ENCODE measurements at places on chromosomes 2 and 18.

DNA sequence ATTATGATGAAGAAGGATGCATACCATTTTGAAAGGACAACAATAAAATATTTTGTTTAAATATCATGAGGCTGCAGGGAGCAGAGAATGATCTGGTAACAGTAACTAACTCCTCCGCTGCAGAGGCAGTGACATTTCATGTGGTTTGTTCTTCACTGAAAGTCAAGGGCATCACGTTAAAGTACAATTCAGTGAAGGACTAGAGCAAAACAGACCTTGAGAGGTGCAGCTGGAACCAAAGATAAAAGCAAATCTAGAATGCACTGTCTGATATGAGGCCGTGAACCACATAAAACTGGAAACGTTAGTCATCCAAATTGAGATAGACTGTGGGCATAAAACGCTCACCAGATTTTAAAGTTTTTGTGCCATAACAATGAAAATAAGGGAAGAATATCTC lies 522.9 kb upstream of the TNP1 start:
- no peak for DNase-seq

GRCh38 chr18:63897072-63897471 lies 9.6 kb downstream of the SERPINB2 start:
- DNase-seq: no peak

- DNase-seq: no peak
Measured at GRCh38 chr18:13580351-13580750, 146.0 kb downstream of the FAM210A start.

DNA sequence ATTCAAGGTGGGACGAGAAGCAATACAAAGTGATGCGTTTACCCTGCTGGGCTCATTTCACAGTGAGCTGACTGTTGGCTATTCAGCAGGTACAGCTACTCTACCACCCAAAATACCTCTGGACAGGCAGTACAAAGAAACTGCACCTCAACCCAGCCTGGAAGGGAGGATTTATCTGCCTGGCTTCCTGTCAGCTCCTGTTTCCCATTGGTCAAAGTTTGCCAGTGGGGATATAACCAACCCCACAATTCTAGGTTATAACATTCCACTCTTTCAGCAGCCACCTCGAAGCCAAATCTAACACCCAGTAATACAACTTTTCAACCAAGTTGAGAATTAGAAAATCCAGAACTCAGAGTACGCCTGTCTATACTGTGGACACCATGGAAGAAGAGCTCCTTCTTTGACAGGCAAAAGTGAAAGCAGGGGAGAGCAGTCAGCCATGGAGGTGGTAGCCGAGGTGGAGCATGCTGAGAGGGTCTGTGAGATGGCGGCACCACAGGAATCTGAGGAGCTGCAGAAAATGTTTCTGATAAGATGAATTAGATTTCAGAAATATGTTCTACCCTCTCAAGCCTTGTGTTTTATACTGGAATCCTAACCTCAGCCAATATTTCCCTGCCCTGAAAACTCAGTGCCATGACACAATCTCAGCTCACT lies 10.8 kb downstream of the DUSP19 start:
- no peak for DNase-seq

DNA sequence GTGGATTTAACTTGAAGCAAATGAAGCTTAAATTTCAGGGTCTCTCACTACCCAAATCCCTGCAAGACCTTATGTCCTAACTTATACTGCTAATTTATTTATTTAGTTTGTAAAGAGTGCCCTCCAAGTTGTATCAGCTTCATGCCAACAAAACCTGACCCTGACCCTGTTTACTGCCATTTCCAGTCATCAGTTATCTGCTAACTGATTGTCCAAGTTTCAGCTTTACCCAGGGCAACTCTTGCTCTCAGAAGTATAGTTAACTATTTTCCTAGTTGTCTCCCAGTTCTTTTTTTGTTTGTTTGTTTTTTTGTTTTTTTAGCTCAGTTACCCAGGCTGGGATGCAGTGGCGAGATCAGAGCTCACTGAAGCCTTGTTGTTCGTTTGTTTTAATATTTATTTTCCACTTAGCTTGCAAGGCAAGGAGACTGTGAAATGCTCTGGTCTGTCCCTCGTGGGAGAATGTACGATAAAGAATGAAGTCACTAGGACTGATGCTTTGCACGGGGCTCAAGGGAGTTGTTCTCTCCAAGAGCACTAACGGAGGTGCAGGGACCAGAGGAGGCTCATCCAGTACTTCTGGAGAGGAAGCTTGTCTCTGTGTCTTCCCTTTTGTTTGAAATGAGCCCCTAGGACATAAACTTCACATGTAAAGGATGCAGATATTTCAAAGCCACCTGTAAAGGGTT lies 35.3 kb downstream of the MYOM1 start:
- DNase-seq: no peak

DNA sequence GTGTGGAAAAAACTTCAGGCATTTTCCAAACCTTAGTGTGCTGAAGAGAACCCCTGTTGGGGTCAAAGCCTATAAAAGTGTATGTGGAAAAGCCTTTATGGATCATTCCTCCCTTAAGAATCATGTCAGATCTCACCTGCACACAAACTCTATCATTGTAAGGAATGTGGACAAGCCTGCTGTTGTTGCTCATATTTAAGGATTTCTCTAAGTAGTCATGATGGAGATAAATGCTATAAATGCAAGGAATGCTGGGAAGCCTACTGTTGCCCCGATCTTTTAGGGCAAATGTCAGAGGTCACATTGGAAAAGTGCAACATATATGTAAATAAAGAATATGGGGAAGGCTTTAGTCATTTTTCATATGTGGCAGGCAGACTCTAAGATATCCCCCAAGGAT lies 129.5 kb downstream of the ICOS start:
- DNase-seq: no peak

- DNase-seq: no peak
Measured at GRCh38 chr2:210913461-210913860, 357.1 kb downstream of the CPS1 start.

GRCh38 chr2:71940695-71941094 lies 207.0 kb downstream of the CYP26B1 start:
- DNase-seq: no peak

DNA sequence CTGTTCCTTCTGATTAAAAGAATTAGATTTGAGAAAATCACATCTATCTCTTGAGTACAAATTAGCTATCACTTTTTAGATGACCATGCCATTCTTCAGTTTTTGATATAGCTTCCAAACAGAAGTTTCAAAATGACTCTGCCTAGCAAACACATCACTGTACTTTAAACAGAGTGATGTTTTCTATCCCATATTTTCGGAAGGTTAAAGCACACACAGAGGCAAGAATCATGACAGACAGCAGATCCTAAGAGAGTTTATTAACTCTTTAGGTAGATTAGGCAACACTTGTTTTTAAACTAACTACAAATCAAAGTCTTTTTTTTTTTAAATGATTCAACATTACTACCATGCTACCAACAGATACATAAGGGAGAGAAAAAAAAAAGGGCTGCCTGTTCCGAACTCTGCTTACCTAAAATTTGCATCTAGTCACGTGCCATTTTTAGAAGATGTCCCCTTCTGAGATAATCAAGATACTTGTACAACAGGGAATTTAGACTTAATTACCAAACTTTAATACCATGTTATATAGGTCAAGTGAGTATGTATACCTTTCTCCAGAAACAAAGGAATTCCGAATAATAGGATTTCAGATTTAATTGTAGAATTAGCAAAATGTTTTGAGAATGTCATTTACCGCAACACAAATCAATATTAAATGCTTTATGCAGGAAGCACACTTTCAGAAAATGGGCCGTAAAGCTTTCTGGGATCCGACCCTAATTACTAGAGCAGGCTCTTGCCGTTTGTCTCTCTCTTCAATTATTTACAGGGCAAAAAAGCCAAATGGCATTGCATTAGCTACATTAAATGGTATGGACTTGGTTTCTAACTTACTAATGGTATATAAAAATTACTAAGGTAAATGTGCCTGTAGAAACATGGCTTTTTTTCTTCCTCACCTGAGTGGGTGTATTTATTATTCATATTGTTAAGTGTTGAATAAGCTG lies 2.6 kb downstream of the RBMS1 start:
- DNase-seq: no peak

GRCh38 chr2:195590199-195590860 lies 66.7 kb upstream of the SLC39A10 start:
- no peak for DNase-seq

- DNase-seq: no peak
Measured at GRCh38 chr2:64277101-64277849, 133.1 kb upstream of the PELI1 start.

GRCh38 chr2:71926876-71927756 lies 220.5 kb downstream of the CYP26B1 start:
- DNase-seq: no peak

- no peak for DNase-seq
Measured at GRCh38 chr2:100105678-100106054, 36.7 kb downstream of the AFF3 start.

GRCh38 chr2:9548506-9548905 lies 7.1 kb downstream of the ADAM17 start:
- DNase-seq: no peak

DNA sequence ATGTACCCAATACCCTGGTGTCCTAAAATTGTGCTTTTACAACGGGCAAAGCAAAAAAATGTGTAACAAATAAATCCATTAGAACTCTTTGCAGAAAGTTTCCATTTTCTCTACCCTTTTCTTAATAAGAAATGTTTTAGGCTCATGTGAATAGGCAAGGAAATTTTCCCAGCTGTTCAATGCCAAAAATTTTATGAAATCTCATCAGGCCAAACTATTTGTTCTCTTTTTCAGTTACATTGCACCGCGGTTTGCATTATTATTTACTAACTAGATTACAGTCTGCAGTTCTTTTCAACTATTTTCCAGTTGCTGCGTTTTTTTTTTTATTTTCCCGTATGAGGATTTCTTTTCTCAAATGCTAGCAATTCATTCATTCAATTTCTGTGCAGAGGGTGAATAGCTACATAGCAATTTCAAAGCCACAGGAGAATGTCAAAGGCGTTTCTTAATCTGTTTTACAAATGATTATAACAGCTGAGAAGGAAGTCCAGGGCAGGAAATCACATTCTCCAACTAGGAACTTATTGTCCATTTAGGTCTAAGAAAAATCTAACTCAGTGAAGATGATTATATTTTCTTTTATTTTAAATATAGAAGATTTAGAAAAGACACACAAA lies 367.5 kb upstream of the MMADHC start:
- DNase-seq: no peak

GRCh38 chr2:85008252-85008651 lies 37.3 kb downstream of the KCMF1 start:
- no peak for DNase-seq

- no peak for DNase-seq
Measured at GRCh38 chr18:55699233-55699765, 111.3 kb upstream of the TCF4 start.

DNA sequence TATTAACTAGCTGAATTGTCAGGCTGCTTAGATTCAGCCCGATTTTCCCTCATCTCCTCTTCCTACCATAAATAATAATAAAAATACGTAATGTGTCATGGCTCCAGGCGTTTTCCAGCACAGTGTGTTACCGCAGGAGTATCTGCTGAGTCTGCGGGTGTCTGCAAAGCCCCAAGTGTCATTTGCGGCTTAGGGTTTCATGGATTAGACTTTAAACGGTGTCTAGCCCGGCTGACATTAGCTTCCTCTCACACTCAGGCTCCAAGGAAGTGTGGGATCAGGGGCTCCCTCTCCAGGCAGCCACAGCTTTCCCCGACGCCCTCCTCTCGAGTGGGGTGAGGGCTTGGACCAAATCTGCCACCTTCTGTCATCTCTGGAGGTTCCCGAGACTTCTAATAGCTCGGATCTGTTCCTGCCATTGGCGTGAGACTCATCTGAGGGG lies 14.1 kb upstream of the HOXD1 start:
- DNase-seq: no peak

DNA sequence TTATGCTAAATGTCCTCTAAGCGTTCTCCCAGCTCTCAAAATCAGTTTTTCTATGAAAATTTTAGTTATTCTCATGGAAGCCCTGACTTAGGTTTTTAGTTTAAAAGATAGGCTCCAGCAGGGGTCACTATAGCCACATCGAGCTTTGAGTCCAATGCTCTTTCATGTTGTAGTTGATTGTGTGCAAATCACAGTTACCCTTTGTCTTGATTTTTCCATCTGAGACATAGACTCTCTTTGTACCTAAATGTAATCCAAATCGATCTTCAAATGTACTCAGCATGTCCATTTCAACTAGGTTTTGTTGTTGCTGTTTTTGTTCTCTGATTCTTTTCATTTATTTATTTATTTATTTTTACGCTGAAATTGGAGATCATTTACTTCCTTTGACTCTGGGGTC lies 26.4 kb upstream of the MSTN start:
- peak; percentile 38 for DNase-seq

- peak; percentile 10 for DNase-seq
Measured at GRCh38 chr2:108855194-108855593, 68.6 kb downstream of the CCDC138 start.

- DNase-seq: no peak
Measured at GRCh38 chr2:9897331-9897737, 54.1 kb downstream of the TAF1B start.

- no peak for DNase-seq
Measured at GRCh38 chr18:49519101-49519971, 32.3 kb upstream of the C18orf32 start.

- DNase-seq: no peak
Measured at GRCh38 chr18:65464361-65464760, 286.5 kb upstream of the CDH7 start.

DNA sequence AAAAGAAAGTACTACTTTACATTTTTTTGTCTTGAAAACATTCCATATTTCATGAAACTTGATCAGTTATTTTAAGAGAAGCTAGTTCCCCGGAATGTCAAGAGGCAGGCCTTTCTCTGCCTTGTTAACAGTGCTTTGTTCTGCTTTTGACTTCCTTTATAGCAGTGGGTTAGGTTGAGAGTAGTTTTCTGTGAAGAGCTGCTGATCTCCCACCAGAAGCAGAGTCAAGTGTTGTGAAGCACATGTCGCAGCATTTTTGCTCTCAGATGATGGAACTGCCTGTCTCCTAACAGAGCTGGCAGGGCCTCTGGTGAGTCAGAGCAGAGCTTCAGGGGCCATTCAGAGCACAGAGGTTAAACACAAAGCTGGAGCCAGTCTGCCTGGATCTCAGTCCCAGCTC lies 871.8 kb downstream of the SLC4A3 start:
- DNase-seq: no peak

DNA sequence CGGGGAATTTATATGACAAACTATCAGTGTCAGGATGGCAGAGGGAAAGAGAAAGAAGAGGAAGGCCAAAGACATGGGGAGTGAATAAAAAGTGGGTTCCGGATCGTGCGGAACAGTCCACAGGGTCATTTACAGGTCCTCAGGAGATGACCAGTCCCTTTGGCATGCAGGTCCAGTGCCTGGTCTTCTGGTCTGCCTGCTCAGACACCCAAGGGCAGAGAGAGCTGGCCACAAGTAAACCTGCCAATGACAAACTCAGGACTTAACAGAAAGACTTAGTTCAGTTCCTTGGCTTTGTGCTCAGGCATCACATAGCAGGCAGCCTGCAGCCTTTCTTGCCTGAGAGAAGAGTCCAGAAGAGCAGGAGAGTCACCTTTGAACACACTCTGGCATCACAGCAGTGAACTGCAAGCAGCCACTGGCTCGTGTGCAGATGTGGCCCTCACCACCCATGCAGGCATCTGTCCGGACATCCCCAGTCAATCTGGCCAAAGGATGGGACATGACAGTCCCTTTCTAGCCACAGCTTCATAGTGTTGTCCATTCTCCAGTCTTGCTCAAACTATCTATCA lies 14.0 kb downstream of the TMEM127 start:
- DNase-seq: peak; percentile 78
